ENCODE measurements at places on chromosomes 7 and 10.

DNA sequence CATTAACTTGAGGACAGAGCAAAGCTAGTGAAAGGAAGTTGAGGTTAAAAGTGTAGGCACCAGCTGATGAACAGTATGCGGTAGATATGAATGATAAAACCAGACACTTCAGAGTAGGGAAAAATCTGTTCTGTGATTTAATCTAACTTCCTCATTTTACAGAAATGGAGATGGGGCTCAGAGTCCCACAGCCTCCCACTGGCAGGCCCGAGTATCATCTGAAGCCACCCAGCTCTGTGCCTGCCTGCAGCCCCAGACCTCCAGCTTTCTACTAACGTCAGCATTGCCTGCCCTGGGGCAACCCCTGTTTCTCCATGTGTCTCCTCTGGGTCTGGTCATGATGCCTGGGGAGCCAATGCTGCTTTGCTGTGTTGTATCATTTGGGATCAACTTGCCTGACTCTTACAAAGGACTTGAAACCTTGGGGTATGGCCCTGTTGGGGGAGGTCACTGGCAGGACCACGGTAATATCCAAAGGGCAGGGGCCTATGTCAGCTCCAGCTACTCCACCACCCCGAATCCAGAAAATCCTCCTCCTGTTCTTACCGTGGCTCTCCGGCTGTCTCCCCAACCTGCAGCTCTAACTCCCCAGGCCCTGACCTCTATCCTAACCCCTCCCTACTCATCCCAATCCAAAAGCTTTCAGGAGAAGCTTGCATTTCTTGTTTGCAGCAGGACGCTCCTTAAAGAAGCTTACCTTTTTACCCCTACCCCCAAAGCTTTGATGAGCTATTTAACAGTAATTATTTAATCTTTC, 56.2 kb upstream of the NPY start:
- DNase-seq: no peak

- no peak for DNase-seq
Observed at GRCh38 chr10:1255118-1255517, 198.9 kb downstream of the WDR37 start.

DNA sequence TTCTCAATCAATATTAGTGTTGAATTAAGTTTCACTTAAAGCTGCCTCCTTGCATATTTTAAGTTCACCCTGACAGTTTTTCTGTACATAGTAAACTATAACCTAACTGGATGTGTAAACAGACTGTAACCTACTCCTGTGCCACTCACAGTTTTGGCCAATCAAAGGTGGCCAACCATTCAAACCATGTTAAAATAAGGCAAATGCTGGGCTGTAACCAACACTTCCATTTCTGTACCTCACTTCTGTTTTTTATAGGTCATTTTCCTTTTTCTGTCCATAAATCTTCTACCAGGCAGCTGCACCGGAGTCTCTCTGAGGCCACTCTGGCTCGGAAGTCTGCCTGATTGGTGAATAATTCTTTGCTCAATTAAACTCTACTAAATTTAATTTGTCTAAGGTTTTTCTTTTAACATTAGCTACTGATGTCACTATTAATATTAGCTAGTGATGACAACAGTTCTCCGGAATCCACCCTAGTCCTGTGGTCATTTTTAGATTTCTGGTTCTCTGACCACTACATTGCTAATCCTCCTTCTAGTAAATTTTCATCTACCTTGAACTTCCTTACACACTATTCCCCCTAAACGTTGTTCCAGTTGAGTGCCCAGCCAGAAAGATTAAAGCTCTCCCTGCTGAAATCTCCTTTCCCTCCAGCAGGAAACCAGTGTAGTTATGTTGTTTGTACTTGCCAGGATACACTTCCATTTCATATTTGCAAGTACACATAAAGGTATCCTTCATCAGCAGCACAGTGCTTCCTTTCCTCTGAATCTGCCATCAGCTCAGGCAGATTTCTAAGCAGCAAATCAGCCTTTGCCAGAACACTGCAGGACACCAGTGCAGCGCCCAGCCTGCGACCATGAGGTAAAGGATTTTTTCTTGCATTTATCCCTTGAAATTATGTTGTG, 18.6 kb upstream of the IFIT2 start:
- DNase-seq: no peak

GRCh38 chr7:40162516-40162915, 27.7 kb downstream of the SUGCT start:
- no peak for DNase-seq

- no peak for DNase-seq
Observed at GRCh38 chr7:128034825-128035224, 3.6 kb upstream of the LRRC4 start.

- DNase-seq: no peak
Observed at GRCh38 chr10:58651040-58651439, 138.4 kb downstream of the BICC1 start.
